ENCODE measurements at places on chromosomes 2 and 18. TPM values are rescaled to one million over a fixed set of nuclear protein-coding genes. Genes with fewer than 3 reads are reported as not detected.

GRCh38 chr2:139293992-139294548, 513.9 kb upstream of the NXPH2 start:
- DNase-seq: no peak

- no peak for DNase-seq
Observed at GRCh38 chr2:32951672-32952071, 4.9 kb downstream of the LTBP1 start.

GRCh38 chr2:114027437-114027836, 137.5 kb downstream of the ACTR3 start:
- no peak for DNase-seq

DNA sequence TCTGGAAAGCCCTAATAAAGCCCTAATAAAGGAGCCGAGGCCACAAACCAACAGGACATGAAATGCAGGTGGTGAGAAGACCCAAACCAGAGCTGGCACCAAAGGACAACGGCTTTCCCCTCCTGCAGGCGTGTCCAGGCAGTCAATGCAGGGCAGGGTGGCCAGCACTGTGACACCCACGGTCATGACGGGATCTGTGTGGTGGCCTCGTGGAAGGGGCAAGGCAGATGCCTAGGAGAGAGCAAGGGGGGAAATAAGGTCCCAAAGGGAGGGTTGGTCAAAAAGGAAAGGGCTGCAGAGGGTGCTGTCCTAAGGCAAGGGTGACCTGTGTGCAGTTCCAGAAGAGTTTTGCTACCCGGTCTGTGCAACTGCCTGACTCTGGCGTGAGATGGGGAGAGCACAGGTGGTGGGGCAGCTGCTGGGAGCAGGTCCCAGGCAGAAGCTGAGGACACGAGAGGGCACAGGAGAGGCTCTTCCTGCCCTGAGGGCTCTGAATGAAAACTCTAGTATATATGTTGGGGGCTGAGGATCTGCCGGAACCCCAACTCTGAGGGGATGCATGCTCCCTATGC, 156.7 kb downstream of the TPO start:
- DNase-seq: no peak

DNA sequence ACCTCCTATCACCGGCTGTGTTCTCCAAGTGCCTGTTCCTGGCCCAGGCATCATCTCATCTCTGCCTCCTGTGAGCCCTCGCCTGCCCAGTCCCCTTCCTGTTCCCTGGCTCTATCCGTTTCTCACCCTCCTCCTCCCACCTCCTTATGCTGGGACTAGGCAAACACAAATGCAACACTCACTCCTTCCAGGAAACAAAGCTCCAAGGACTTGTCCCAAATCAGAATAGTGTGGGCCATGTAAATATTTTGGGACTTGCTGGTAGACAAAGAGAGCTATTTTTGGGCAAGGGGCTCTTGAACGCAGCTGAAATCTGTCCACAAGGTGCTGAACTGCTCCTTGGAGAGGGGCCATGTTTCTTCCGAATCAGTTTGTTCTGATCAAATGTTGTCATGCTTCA, 25.3 kb downstream of the MBP start:
- no peak for DNase-seq

DNA sequence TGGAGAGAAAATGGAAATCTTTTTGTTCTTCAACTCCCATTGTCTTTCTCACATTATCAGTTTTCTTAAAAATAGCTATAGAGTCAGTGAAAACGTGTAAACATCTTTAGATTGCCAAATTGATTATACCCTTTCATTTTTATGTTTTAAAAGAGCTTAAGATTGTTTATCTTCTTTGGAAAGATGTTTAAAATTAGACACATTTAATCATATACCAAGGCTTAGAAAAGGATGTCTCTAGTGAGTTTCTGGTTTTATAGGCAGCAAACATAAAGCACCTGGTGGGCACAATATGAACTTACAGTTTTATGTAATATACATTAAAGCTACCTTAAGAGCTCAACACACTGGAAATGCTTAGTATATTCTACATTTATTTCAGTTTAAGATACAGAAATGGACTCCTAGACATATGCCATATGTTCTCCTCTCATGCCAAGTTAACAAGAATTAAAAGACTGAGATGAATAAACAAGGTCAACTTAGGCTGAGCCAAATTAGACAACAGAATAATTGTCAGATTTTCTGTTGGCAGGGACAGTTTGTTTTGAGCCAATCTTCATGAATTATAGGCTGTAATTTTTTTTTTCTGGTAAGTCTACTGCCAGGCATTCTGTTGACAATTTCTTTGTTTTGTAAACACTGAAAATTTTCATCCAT, 112.7 kb downstream of the OTX1 start:
- no peak for DNase-seq

DNA sequence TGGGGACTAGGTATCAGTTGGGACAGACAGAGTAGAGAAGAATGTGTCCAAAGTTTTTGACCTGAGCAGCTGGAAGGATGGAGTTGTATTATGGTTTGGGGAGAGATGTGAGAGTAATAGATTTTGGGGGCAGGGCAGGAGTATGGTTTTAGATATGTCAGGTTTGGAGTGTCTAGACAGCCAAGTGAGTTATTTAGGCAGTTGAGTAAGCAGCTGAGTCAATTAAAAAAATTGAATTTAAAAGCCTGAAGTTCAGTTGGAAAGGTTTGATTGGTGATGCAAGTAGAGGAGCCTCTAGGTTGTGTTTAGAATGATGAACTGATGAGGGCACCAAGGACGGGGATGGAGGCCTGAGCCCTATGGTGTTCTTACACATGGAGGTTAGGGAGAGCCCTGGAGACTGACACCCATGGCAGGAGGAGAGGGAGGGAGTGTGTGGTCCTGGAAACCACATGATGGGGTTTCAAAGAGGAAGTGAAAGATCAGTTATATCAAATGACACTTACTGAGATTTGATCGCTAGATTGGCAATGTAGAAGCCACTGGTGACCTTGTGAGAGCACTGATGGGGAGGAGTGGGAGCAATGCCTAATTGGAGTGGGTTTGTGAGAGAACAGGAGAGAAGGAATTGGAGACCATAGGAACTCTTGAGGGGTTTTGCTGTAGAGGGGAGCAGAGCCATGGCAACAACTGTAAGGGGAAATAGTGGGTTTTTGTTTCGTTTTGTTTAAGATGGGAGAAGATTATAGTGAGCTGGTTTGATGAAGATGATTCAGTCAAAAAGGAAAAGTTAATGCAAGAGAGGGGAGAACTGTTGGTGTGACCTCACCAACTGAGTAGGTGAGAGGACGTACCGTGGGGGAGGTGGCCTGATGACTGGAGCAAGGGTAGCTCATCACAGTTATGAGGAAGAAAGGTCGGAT, 10.3 kb downstream of the ITGA6 start:
- DNase-seq: no peak

DNA sequence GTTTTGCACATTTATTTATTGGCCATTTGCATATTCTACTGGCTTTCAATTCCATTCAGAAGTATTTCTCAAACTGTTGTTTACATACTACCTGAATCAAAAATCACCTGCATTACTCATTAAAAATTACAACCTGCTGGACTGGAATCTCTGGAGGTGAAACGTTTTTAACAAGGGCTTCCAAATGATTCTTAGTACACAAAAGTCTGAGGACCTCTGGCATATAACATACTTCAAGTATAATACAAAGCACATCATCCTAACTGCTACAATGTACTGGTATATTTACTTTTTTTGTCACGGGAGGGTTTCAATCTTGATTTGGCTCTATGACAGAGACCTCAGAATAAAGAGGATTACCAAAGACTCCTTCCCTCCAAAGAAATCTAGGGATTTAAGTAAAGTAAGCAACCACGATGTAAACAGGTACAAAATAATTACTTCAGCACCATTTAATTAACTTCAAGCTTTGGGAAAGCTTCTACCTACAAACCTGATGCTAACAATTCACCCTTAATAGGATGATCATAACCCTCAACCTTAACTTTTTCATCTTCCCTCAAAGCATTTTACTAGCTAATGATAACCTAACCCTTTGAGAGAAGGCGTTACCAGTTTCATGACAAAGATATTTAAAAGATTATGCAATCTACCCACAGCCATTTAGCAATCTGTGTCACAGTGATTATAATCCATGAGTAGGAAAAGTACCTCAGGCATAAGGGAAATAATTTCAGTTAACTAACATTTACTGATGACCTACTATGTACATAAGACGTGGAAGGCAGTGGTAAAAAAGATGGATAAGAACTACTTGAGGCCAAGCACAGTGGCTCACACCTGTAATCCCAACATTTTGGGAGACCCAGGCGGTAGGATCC, 24.7 kb downstream of the ATAD2B start:
- no peak for DNase-seq

DNA sequence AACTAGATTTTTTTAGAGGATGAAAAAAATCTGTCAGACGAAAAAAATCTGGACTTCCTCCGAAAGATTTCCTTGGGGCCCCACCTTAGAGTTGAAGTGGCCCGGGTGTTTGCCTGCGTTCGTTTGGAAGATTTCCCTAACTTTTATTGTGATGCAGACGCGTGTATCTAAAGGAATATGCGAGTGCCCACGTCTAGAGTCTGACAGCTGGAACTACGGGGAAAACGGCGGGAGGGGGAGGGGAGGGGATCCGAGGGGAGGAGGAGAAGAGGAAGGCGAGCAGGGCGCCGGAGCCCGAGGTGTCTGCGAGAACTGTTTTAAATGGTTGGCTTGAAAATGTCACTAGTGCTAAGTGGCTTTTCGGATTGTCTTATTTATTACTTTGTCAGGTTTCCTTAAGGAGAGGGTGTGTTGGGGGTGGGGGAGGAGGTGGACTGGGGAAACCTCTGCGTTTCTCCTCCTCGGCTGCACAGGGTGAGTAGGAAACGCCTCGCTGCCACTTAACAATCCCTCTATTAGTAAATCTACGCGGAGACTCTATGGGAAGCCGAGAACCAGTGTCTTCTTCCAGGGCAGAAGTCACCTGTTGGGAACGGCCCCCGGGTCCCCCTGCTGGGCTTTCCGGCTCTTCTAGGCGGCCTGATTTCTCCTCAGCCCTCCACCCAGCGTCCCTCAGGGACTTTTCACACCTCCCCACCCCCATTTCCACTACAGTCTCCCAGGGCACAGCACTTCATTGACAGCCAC, 2.4 kb upstream of the SP9 start:
- no peak for DNase-seq

DNA sequence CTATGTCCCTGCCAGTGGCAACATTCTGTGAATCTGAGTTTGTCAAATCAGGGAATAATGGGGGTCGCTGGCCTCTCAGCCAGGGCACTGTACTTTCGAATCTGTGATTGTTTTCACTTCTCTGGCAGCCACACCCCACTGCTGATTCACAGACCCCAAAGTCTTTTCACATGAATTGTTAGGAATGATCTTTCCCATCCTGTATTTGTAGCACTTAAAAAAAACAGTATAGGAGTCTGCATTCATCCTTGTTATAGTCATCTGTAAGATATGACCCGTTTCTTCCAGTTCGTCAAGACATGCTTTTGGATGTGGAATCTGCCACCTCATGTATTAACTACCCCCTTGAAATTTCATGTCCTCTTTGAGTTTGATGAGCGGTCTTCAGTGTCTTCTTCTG, 928 bp downstream of the NAGK start:
- no peak for DNase-seq

DNA sequence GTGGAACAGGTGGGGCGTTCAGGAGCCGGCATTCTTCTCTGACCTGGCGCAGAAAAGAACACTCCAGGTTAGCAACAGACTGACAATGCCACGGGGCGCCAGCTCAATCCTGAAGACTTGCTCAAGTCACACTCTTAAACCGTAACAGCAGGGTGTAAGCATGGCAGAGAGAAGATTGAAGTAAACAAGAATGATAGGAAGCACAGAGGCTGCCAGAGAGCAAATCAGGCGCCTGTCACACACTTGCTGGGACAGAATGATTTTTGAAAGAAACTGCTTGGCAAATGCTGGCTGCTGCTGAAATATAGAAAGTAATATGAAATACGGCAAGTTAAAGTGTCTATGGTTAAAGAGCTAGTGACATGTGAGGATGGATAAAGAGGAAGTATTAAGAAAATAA, 80.5 kb downstream of the MEP1B start:
- DNase-seq: no peak

- DNase-seq: no peak
Observed at GRCh38 chr18:45024357-45025088, 343.8 kb downstream of the SETBP1 start.

GRCh38 chr2:138846216-138846821, 66.1 kb upstream of the NXPH2 start:
- DNase-seq: no peak

GRCh38 chr2:73928963-73929347, 2.3 kb downstream of the DGUOK start:
- no peak for DNase-seq

GRCh38 chr2:146801886-146802285, 1042.9 kb upstream of the ACVR2A start:
- no peak for DNase-seq

GRCh38 chr2:99891428-99891780, 251.0 kb downstream of the AFF3 start:
- no peak for DNase-seq

- no peak for DNase-seq
Observed at GRCh38 chr2:29520001-29520400, 401.4 kb downstream of the ALK start.

GRCh38 chr2:20757405-20758090, 65.4 kb downstream of the LDAH start:
- DNase-seq: no peak

DNA sequence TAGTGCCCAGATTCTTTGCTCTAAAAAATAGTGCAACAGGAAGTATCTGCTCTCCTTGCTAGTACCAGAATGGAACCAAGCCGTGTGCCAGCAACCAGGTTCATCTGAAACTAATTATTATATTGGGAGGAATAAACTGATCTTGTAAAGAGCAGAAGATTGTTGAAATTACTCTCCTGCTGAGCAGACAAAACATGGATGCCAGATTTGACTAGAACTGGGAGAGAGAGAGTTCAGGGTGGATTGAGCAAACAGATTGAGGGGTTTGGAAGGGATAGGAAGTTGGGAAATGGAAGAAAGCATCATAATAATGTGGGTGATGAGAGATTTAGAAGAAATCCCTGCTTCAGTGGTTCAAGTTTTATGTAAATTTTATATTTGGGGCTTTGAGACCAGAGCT, 160.1 kb upstream of the RASGRP3 start:
- DNase-seq: no peak

- DNase-seq: no peak
Observed at GRCh38 chr2:45664635-45665261, 13.3 kb downstream of the PRKCE start.

The GGCX gene
- total RNA-seq: 43.7 TPM

The ABCB11 gene
- total RNA-seq: 0.07 TPM

The BZW1 gene
- total RNA-seq: 424 TPM

The DNAJC5G gene
- total RNA-seq: not detected

The AMER3 gene
- total RNA-seq: 1.4 TPM

The DHRS9 gene
- not detected for total RNA-seq
